Fibroblast of skin of back (primary cell): ENCODE measurements at places on chromosomes 3 and 15.

DNA sequence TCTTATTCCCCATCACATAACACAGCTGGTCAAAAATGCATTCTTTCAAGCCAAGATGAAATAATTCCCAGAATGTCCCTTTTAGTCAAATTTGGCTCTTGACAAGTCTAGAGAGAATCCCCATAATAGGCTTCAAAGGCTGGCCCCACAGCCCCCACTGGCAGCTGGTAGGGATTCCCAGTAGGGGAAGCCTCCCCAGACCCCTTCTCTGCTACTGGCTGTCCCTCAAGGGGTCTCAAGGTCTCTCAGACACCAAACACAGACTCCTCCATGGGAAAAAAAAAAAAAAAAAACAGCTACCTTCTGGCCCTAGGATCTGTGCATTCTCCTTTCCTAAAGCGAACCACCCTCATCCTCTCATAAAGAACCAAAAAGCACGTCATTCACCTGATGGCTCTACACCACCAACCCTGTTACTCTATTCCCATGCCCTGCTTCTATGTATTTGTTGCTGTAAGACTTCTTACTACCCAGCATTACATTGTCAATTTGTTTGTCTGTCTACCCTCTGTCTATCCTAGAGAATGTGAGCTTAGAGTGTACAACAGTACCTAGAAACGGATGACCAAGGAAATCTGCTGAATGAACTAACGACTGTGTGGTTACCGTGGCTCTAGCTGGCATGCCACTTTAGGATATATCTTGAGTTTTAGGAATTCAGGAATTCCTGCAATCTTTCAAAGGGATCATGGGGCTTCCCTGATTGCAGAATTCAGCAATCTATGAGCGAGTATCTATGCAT is 164.1 kb upstream of the NSMCE3 start:
- no peak for DNase-seq

- DNase-seq, result no peak
Measured at GRCh38 chr3:38459499-38460048, 5.9 kb downstream of the ACVR2B start.

- DNase-seq, result no peak
Measured at GRCh38 chr3:157508461-157508860, 5.2 kb upstream of the VEPH1 start.

GRCh38 chr15:72112116-72112515 is 5.8 kb downstream of the MYO9A start:
- DNase-seq, result no peak

DNA sequence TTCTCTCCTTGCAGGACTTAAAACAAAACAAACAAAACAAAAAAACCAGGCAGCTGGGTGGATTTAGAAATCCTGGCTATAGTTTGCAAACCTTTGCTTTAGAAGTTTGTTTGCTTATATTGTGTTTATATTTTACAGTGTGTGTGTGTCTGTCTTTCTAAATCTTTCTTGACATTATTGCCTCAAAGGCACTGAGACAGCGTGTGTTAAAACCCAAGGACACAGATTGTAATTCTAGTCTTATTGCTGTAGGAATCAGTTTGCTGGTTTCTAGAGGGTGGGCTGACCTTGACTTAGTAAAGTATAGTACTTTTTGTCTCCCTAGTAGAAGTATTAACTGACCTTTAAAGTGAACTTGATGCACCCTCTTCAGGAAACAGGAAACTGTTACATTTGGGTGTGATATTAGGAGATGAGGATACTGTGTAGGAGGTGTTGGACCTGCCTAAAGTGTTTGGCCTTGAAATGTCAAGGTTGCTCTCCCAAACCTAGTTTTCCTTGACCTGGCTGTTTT is 71.0 kb downstream of the TCF12 start:
- peak; percentile 4 for DNase-seq

DNA sequence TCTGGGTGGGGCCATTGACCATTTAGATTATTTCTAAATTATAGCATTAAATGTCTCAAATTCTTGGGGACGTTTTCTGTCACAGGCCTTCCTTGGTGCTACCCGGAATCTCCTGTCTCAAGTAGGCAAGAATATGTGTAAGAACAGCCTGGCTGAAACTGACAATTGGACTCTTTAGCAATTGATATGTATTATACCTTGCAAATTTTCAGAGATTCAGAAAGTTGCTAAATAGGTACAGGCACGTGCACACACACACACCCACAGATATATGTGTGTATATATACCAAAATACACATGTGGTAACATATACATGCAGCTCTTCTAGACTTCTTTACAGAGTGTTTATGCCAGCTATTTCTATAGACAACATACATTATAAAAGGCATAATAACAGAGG is 213.2 kb upstream of the NR2E3 start:
- DNase-seq, result no peak

- no peak for DNase-seq
Measured at GRCh38 chr3:111496894-111497559, 45.0 kb upstream of the CD96 start.

- DNase-seq, result no peak
Measured at GRCh38 chr15:65418596-65418995, 4.2 kb downstream of the IGDCC4 start.

- peak; percentile 12 for DNase-seq
Measured at GRCh38 chr3:110697961-110698360, 373.7 kb upstream of the NECTIN3 start.

DNA sequence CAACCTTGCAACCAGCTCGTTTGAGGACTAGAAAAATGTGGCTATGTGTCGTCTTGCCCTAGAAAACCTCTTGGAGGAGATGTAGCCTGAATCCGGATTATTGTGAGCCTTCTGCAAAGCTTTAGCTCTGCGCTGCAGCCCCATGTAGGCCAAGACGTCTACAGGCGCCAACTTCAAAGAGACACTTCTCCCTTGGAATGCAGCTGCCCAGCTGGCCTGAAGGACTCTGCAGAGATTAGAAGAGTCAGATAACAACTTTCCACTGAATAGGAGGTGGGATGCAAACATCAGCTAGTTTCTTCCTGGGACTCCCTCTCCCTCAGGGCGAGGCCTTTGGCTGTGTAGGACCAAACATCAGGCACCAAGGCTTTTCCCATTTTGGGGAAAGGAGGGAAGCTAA is 356.5 kb upstream of the IL12A start:
- DNase-seq, result no peak

DNA sequence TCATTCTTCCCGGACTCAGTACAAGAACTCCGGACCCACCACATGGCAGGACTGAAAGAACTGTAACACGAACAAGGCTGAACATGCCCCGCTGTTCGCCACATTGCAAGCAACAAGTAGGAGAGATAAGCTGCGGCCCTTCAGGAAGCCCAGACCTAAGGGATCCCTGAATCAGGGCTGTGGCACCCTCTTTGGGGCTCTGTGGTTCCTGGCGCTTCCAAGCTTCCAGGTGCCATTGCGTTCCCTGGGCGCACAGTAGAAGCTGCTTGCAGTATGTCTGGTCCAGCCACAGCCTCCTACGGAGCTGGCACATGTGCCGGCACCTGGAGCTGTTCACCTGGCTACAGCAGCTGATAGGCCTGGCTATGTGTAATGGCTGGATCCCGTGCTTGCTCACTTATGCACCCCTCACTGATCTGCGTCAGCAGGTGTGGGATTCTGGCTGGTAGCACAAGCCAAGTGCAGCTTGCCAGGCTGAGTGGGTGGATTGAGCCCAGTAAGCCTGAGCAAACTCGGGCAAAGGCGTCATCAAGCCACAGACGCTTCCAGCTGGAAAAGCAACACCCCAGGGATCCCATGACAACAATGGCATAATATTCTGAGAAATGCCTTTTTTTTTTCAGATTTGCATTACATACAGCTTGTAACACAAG is 748.6 kb upstream of the GBE1 start:
- DNase-seq, result no peak

GRCh38 chr3:24156466-24156865 is 211.4 kb downstream of the NR1D2 start:
- DNase-seq, result peak; percentile 93

- peak; percentile 23 for DNase-seq
Measured at GRCh38 chr3:196942915-196943277, 568 bp upstream of the NCBP2 start.

- peak; percentile 100 for DNase-seq
Measured at GRCh38 chr15:39362821-39363561, 217.9 kb upstream of the THBS1 start.

GRCh38 chr15:33830351-33830750 is 137.9 kb upstream of the CHRM5 start:
- no peak for DNase-seq

DNA sequence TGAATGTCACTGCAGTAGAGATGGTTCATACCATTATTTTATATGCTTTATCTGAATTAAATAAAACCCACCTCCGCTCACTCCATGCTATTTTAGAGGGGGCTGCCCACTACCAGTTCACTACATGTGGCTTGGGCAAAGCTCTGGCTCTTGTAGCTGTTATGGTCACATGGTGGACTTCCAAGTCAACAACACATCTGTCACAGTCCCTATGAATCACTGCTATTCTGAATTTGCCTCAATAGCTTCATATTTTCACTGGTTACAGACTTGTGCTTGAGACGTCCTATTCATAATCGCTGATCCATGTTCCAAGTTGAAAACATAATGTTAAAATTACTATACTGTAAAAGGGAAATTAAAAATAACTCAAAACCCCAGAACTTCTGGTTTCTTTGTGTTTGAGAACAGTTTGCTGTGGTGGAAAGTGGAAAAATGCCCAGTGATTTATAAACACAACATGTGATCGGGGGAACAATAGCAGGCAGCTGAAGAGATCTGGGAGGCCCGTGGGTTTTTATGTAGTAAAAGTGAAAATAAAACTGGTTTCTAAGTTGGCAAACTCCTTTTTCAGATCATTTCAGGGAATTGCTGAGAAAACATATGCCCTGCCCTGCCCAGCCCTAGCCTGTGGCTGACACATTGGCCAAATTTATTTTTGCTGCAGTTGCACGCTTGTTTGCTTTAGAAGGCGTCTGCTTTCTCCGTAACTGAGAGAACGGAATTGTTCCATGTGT is 128.8 kb upstream of the PRR23C start:
- DNase-seq, result peak; percentile 21

DNA sequence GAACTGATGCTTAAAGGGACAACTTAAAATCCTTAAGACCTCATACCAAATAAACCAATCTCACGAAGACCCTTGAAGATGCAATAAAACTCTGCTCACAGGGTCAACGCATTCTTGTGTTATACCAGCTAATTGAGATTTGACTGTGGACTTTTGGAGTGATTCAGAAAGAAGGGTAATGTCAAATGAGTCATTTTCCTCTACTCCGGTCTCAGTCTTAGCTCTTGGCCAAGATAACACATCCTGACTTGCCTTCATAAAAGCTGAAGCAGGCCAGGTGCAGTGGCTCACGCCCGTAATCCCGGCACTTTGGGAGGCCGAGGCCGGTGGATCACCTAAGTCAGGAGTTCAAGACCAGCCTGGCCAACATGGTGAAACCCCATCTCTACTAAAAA is 3.8 kb downstream of the PKM start:
- peak; percentile 87 for DNase-seq

GRCh38 chr3:65851827-65852226 is 186.9 kb downstream of the MAGI1 start:
- DNase-seq, result peak; percentile 89

- peak; percentile 56 for DNase-seq
Measured at GRCh38 chr3:54957711-54958110, 29.9 kb upstream of the LRTM1 start.

- DNase-seq, result no peak
Measured at GRCh38 chr15:65208647-65209046, 2.6 kb downstream of the CILP start.

DNA sequence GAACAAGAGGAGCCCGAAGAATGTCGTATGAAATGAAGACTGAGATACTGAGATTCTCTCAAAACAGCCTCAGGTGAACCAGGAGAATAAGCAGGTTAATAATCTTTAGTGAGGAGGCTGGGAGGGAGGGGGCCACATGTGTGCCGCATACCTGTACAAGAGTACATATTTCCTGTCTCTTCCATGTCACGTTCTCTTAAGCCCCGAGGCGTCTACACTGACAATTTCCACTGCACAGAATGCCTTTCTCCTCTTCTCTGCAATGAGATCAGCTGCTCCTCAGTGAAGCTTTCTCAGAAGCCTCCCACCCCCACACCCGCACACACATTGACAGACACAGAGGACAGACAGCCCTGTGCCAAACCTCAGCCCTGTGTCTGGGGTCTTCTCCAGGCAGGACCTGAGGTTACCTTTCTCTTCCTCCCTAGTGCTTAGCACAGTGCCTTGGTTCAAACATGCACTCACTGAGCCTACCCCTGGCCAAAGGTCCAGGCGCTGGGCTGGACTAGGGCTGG is 55.4 kb downstream of the PDZRN3 start:
- DNase-seq, result no peak

- DNase-seq, result no peak
Measured at GRCh38 chr3:127853681-127854080, 31.4 kb upstream of the MGLL start.

- DNase-seq, result no peak
Measured at GRCh38 chr3:157064402-157064801, 95.5 kb downstream of the CCNL1 start.

GRCh38 chr3:163043074-163043473 is 1546.5 kb downstream of the OTOL1 start:
- DNase-seq, result no peak

- no peak for DNase-seq
Measured at GRCh38 chr3:84717894-84718293, 240.9 kb upstream of the CADM2 start.

DNA sequence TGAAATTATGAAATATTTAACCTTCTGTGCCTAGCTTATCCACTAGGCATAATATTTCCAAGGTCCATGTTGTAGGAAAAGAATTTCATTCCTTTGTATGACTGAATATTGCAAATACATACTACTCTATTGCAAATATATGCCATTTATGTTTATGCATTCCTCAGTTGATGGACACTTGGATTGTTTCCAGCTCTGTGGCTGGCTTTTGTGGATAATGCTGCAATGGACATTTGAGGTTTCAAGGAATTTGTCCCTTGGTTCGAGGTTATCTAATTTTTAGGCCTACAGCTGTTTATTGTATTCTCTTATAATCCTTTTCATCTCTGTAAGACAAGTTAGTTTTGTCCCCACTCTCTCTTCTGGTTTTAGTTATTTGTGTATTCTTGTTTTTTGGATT is 7.7 kb upstream of the AADACL2 start:
- DNase-seq, result peak; percentile 75

GRCh38 chr15:61910839-61911369 is 149.3 kb downstream of the VPS13C start:
- no peak for DNase-seq

DNA sequence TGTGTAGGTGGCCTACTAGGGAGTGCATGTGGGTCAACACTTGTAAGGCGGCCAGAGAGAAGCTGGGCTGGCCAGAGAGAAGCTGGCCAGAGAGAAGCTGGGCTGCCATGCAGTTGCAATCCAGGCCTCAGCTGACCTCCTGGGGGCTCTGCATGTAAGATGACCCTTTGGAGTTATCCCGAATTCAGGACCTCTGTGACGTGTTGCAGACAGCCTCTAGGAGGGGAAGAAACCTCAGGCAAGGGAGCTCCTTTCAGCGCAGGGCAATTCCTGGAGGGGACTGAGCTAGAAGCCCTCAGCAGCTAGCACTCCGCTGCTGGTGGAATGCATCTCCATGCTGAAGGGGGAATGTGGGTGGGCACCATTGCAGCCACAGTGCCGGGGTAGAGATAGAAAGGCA is 15.8 kb upstream of the KBTBD12 start:
- no peak for DNase-seq

GRCh38 chr3:158057666-158058065 is 48.6 kb downstream of the SHOX2 start:
- DNase-seq, result peak; percentile 52
